ENCODE measurements at places on chromosomes 3 and 15.
A peak's percentile ranks its signal among the peaks of the same experiment; 100 is the strongest.

GRCh38 chr3:195767792-195768191, 43.9 kb downstream of the MUC4 start:
- DNase-seq: no peak

- DNase-seq: no peak
Measured at GRCh38 chr15:25184356-25185155, 229.8 kb downstream of the SNRPN start.

DNA sequence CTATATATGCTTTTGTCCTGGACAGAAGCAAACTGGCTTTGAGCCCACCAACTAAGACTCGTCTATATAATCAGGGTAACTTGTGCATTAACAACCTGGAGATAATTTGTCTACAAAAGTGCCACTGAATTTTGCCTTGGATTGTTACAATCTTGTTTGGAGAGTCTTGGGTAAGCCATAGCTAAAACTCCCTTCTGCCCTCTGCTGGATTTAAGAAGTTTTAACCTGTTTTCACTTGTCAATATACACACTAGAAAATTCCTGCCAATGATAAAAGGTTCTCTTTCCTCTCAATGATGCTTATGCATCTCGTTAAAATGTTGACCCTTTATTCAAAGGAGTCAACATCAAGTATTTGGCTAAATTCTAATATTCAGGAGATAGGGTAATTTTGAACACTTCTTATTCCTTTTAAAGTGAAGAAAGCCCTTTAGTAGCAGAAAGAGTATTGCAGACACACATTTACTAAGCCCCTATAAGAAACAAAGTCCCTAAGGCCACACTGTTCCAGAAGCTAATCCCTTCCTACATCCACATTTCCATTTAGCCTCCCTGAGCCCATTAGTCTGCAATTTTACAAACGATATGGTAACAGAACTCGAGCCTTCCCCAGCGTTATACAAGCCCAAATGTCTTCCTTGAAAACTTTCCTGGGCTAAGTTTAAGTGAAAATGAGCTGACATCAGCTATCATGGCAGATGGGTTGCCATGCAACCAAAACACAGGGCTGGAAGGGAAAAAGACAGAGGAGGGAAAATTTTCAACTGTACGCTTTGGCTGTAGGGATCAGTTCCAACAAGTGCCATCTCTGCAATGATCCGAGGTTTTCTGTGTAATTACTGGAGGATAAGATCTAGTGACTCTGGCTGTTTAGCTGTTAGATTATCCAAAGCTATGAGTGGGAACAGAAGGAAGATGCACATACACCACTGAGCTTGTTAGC, 75.9 kb upstream of the FGF12 start:
- peak; percentile 65 for DNase-seq

DNA sequence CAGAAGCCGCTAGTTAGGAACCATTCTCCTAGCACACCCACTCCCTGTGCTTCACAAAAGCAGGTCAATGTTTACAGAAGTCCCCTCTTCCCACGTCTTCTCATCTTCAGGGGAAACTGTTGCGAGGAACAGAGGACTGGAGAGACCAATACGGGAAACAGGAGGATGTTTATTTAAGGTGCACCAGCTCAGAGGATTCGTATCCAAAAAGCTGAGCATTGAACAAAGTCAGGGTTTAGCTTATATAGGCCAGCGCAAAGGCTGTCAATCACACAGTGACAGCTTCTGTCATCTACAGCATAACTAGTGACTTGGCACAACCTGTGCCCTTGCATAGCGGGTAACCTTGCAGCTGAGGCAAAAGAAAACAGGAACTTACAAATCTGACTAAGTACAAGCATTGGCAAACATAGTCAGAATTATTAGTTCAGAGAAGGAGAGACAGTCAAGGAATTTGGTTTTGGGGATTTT, 61.3 kb downstream of the ZDHHC19 start:
- no peak for DNase-seq

DNA sequence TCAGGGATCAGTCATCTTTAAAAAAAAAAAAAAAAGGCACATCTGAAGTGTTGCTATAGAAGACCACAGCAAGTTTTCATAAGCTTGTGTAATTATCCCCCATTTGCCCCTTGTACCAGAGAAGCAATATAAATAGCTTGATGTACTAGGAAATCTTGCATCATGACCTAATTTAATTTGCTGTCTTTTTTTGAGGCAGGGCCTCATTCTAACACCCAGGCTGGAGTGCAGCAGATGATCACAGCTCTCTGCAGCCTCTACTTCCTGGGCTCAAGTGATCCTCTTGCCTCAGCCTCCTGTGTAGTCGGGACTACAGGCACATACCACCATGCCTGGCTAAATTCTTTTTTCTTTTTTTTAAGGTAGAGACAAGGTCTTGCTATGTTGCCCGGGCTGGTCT, 88.7 kb downstream of the ARIH1 start:
- no peak for DNase-seq

GRCh38 chr3:187520027-187520945, 149.9 kb downstream of the SST start:
- DNase-seq: no peak

DNA sequence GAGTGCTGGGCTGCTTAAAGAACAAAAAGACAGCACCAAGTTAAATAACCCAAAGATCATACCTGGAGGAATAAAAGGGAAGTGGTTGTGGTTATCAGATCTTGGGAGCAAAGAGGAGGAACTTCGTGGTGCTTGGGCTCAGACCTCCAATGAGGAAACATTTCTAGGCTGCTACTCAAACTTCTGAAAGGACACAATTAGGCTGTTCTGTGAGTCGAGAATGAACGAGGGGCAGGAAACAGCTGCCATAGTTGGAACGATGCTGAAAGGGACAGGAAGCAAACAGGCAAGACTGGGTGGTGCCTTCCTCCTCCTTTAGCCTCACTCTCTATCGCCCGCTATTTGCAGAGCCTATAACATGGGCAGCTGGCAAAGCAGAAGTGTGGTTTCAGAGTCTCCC, 276.3 kb upstream of the ARRDC4 start:
- DNase-seq: no peak

DNA sequence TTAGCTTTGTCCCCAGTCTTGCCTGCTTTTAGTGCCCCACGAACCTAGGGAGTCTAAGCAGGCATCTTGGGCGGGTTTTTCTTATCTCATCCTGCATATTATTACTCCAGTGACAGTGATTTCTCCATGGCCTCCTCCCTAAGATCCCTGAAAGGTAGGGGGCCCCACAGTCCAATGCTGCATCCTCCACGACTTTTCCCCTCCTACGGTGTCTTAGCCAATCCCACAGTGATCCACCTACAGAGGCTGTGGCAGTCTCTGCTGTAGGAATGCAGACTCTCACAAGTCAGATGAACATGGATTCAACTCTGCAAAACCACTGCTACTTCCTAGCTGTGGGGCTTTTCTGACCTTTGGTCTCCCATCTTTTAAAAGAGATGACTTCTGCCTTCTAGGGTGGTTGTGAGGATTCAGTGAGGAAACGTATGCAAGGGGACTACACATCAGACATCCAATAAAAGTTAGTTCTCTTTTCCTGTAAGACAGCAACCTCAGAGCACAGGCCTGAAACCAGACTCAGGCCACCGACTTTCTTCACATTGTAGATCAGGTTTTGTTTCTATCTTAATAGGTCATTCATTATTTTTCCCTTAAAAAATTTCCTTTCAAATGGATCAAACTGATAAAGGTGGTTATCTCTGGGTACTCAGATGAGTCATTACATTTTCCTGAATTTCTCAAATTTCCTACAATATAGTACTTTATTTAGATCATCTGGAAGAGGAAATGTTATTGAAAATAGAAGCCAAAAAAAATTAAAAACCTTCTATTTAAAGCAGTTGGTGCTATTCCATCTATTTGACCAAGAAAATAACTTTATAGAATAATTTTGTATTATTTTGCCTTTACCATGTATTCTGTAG, 23.2 kb downstream of the ILDR1 start:
- DNase-seq: peak; percentile 49

DNA sequence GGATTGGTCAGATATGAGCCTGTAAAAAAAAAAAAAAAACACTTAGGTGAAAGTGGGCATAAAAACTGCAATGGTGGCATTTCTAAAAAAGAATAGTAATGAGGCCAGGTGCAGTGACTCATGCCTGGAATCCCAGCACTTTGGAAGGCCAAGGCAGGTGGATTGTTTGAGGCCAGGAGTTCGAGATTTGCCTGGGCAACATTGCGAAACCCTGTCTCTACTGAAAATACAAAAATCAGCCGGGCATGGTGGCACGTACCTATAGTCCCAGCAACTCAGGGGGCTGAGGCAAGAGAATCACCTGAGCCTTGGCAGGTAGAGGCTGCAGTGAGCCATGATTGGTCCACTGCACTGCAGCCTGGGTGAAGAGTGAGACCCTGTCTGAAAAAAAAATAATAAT, 38.3 kb upstream of the BHLHE40 start:
- no peak for DNase-seq

- DNase-seq: no peak
Measured at GRCh38 chr3:127480196-127480954, 110.2 kb downstream of the TPRA1 start.

GRCh38 chr3:64105816-64106215, 82.5 kb upstream of the PSMD6 start:
- DNase-seq: no peak

GRCh38 chr3:102237838-102238237, 197.0 kb upstream of the ZPLD1 start:
- DNase-seq: no peak

GRCh38 chr15:48945386-48945785, 18.3 kb downstream of the SHC4 start:
- no peak for DNase-seq

- DNase-seq: peak; percentile 1
Measured at GRCh38 chr15:40693904-40694687, 878 bp upstream of the RAD51 start.

GRCh38 chr3:67864587-67865183, 210.3 kb upstream of the SUCLG2 start:
- no peak for DNase-seq

- DNase-seq: no peak
Measured at GRCh38 chr3:108602935-108603294, 13.4 kb downstream of the DZIP3 start.

- DNase-seq: no peak
Measured at GRCh38 chr3:2363854-2364253, 265.2 kb downstream of the CNTN4 start.

DNA sequence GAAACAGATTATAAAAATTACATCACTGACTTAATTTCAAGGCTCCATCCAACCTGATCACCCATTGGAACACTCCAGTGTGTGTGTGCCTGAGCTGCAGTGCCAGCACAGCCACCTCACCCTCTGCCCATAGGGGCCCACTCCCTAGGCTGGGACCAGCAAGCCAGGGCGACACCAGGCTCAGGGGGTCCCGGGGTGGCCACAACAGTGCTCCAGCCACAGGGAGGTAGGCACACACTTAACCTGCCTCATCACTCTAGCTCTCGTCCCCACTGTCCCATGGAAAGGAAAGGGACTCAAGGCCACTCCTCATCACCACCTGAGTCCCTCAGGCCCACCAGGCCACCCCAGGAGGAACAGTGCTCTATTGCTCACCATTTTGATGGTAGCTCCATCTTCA, 24.9 kb downstream of the ZXDC start:
- no peak for DNase-seq

GRCh38 chr3:15294929-15295328, 37.5 kb downstream of the SH3BP5 start:
- DNase-seq: peak; percentile 61

DNA sequence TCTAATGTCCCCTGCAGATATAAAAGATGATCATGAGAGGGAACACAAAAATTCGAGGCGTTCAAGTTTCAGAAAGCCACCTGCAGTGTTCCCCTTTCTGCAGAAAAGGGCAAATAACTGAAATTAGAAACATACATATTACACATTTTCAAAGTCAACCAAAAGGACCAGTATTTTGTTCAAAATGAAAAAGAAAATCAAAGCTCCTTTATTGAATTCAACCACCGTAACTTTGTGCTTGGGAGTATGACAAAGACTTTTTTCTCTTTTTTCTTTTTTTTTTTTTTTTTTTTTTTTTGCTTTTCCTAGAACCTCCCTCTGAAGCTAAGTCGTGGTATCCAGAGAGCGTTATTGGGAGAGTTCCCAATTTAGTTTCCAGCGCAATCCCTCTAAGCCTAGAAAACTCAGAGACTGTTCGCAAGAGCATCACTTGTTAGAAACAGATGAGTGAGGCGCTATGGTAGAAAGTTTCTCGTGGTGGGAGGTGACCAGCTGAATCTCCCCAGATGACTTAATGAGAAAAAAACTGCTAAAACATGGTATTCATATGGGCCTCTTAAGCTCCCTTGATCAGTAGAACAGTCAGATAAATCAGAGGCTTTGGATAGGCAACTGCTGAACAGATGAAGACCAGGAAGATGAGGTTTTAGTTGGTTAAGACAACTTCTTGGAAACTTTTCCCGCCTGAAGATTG, 77.4 kb downstream of the MB21D2 start:
- DNase-seq: no peak

GRCh38 chr3:132180337-132180791, 136.8 kb upstream of the ACP3 start:
- DNase-seq: peak; percentile 58

DNA sequence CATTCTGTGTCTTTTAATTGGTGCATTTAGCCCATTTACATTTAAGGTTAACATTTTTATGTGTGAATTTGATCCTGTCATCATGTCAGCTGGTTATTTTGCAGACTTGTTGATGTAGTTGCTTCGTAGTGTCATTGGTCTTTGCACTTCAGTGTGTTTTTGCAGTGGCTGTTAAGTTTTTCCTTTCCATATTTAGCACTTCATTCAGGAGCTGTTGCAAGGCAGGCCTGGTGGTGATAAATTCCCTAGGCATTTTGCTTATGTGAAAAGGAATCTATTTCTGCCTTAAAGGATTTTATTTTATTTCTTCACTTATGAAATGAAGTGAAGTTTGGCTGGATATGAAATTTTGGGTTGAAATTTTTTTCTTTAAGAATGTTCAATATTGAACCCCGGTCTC, 70.2 kb upstream of the CD96 start:
- DNase-seq: no peak

DNA sequence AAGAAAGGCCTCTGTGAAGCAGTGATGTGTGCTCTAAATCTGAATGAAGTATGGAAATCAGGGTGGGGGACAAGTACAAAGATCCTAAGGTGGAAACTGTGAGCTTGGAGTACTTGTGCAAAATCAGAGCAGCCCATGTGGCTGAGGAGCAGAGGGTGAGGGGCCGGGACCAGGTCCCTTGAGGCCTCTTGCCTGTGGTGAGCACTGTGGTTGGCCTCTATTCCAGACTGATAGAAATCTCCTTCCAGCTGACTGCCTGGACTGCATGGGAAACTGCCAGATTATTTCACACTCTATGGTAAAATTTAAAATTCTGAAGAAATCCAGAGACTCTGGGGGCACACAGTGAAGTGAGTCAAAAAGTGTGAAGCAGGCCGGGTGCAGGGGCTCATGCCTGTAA, 81.4 kb downstream of the TM4SF4 start:
- no peak for DNase-seq

DNA sequence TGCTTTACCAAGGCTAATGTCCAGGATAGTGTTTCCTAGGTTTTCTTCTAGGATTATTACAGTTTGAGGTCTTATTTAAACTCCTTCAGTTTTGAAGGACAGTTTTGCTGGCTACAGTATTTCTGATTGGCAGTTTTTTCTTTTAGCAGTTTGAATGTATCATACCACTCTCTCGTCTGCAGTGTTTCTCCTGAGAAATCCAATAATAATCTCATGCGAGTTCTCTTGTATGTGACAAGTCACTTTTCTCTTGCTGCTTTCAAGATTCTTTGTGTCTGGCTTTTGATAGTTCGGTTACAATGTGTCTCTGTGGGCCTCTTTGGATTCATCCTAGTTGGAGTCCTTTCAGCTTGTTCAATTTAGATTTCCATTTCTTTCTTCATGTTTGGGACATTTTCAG, 53.0 kb upstream of the EHHADH start:
- DNase-seq: no peak
